ENCODE measurements at places on chromosomes 12 and 14. TPM values are rescaled to one million over a fixed set of nuclear protein-coding genes. Genes with fewer than 3 reads are reported as not detected.

The PTPRB gene
- total RNA-seq: 9.9 TPM

The LRRC23 gene
- total RNA-seq: 7.0 TPM

The PGF gene
- total RNA-seq: 6.6 TPM

The GRIP1 gene
- total RNA-seq: 7.5 TPM

The BCAT1 gene
- 30.0 TPM for total RNA-seq

The ZNF84 gene
- total RNA-seq: 22.1 TPM

The PPP2R3C gene
- 20.0 TPM for total RNA-seq

The DHRS2 gene
- total RNA-seq: 1.3 TPM

The SERPINA3 gene
- 396 TPM for total RNA-seq

The TCL1B gene
- not detected for total RNA-seq

The ASIC1 gene
- total RNA-seq: 0.52 TPM

DNA sequence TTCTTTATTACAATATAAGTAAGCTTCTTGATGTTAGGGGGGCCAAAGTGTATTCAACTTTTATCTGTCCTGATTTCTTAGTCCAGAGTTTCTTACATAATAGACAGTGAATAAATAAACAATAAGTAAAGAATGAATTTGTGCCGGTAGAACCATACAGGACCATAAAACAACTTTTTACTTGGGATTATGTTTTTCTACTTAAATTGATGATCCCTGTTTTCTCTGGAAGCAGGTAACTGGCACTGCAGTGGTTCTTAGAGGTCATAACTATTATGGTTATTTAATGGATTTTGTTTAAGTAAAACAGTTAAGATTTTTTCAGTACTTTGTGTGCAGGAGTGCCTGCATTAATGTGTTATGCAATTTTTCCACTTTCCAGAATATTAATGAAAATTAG is 10.5 kb downstream of the CAND1 start:
- H3K27ac ChIP-seq: no peak overlapping the region
- DNase-seq: no peak
- H3K36me3 ChIP-seq: no peaks in the 10 kb centered on the region
- peaks cover 50% of the 10 kb centered on the region for H3K4me1 ChIP-seq

DNA sequence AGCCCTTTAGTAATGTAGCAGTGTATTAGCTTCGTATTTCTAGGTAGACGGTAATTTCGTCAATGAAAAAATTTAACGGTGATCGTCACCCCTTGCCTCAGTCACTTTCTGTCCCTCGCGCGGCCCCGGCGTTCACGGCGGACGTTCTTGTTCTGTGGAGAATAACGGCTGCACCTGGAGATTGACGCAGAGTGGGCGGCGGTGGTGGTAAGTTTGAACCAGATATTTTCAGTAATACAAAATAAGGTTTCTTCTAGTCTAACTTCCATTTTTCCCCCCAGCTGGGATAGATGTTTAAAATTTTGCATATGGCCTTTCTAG is 341 bp downstream of the ZNF10 start:
- no peaks in the 10 kb centered on the region for H3K36me3 ChIP-seq
- H3K4me1 ChIP-seq: peaks cover 12% of the 10 kb centered on the region
- H3K27ac ChIP-seq: peak overlapping the region; percentile 79
- no peaks in the 10 kb centered on the region for H3K27me3 ChIP-seq
- DNase-seq: no peak

DNA sequence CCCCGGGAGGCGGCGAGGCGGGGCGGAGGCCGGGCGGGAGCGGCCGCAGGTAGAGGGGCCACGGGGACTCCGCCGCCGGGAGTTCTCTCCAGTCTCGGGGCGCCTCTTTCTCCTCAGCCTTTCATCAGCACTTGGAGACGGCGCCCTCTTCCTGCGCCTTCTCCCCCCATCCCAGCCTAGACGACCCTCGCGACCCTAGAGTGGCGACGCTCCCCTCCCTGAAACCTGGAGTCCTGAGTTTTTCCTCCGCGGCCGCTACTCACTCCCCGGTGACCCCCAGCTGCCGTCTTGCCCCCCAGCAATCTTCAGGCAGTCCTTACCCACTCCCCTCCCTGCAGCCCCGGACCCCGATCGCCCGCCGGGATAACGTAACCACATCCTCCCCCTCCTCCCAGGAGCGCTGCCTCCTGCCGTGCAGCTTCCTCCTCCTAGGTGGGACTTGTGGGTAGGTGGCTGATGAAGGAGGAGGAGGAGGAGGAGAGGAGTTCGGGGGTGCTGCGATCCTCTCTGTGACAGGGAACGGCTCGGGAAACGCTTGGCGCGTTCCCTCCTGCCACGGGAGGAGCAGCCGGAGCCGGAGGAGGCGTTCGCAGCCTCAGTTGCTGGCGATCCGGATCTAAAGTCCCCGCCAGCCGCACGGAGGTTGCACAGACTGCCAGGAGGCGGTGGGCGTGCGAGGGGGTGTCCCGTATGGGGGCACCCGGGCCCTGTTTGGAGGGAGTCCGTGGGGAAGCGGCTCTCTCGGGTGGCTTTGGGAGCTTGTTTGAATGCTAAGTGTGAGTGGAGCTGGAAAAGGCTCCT is 891 bp downstream of the PLEKHA5 start:
- peak overlapping the region; percentile 87 for H3K4me3 ChIP-seq
- peak; percentile 42 for DNase-seq
- H3K27ac ChIP-seq: peak overlapping the region; percentile 88
- H3K36me3 ChIP-seq: no peaks in the 10 kb centered on the region
- H3K4me1 ChIP-seq: peaks cover 24% of the 10 kb centered on the region
- H3K27me3 ChIP-seq: no peaks in the 10 kb centered on the region

DNA sequence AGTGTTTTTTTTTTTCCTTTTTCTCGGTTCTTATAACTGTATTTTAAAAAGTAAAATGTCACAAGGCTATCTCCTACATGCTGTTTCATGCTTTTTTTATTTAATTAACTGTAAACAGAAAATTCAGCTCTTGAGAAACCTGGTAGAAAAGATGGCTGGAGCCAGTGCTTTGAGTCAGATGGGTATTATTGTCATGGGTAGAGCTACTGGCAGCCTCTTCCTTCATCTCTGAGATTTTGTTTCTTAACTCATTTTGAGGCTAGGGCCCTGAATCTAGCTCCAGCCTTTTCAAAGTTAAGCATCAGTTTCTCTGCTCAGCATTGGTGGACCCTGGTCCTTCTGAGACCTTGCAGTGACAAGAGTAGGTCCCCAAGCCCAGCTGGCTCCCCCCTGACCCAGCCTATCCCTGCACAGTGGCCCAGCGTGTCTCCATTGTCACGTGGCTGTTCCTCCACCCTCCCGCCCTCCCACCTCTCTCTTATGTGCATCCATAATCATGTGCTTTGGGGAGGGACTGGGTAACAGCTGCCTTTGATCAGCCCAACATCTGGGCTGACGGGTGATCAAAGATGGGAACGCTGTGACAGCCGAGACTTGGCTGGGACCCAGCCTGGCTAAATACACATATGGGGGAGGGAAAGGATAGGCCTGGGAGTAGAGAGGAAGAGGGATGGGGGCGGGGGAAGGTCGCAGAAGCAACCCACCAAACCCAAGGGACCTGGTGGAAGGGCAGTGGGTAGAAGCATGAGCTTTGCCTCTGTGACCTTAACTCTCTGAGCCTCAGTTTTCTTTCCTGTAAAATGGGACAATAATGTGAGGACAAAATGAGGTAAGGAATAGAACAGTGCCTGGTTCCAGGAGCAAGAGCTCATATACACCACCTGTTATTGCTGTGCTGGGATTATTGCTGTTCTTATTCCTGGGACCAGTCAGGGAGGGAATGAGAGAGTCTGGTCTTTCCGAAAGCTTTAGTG is 24.4 kb upstream of the RBM19 start:
- H3K36me3 ChIP-seq: no peaks in the 10 kb centered on the region
- no peak overlapping the region for H3K27ac ChIP-seq
- H3K4me1 ChIP-seq: no peaks in the 10 kb centered on the region
- peaks cover 8% of the 10 kb centered on the region for H3K27me3 ChIP-seq
- no peak for DNase-seq

- peaks cover 63% of the 10 kb centered on the region for H3K4me1 ChIP-seq
- H3K36me3 ChIP-seq: peaks cover 4% of the 10 kb centered on the region
- H3K27ac ChIP-seq: peak overlapping the region; percentile 88
- no peaks in the 10 kb centered on the region for H3K27me3 ChIP-seq
- H3K4me3 ChIP-seq: no peak overlapping the region
Measured at GRCh38 chr14:100531152-100532121, 55.8 kb downstream of the BEGAIN start.

- no peak overlapping the region for H3K4me3 ChIP-seq
- peak; percentile 67 for DNase-seq
- H3K4me1 ChIP-seq: peaks cover 29% of the 10 kb centered on the region
Measured at GRCh38 chr14:64681796-64682710, 22.2 kb upstream of the PLEKHG3 start.

GRCh38 chr12:69266036-69266635 is 26.8 kb downstream of the CPSF6 start:
- no peak for DNase-seq
- no peaks in the 10 kb centered on the region for H3K4me1 ChIP-seq
- peaks cover 5% of the 10 kb centered on the region for H3K36me3 ChIP-seq
- no peaks in the 10 kb centered on the region for H3K27me3 ChIP-seq
- no peak overlapping the region for H3K4me3 ChIP-seq

GRCh38 chr12:6423267-6424007 is 21.3 kb upstream of the CD27 start:
- no peak overlapping the region for H3K4me3 ChIP-seq
- H3K27ac ChIP-seq: no peak overlapping the region
- DNase-seq: peak; percentile 93
- peaks cover 32% of the 10 kb centered on the region for H3K4me1 ChIP-seq
- H3K27me3 ChIP-seq: no peaks in the 10 kb centered on the region
- H3K36me3 ChIP-seq: no peaks in the 10 kb centered on the region

GRCh38 chr12:29844667-29845066 is 60.9 kb upstream of the TMTC1 start:
- no peak overlapping the region for H3K27ac ChIP-seq
- DNase-seq: no peak
- no peaks in the 10 kb centered on the region for H3K4me1 ChIP-seq
- no peaks in the 10 kb centered on the region for H3K36me3 ChIP-seq
- no peak overlapping the region for H3K4me3 ChIP-seq
- H3K27me3 ChIP-seq: no peaks in the 10 kb centered on the region

GRCh38 chr14:88470542-88471440 is 84.0 kb downstream of the PTPN21 start:
- H3K27me3 ChIP-seq: no peaks in the 10 kb centered on the region
- no peak for DNase-seq
- peaks cover 7% of the 10 kb centered on the region for H3K4me1 ChIP-seq
- no peak overlapping the region for H3K4me3 ChIP-seq
- no peak overlapping the region for H3K27ac ChIP-seq

DNA sequence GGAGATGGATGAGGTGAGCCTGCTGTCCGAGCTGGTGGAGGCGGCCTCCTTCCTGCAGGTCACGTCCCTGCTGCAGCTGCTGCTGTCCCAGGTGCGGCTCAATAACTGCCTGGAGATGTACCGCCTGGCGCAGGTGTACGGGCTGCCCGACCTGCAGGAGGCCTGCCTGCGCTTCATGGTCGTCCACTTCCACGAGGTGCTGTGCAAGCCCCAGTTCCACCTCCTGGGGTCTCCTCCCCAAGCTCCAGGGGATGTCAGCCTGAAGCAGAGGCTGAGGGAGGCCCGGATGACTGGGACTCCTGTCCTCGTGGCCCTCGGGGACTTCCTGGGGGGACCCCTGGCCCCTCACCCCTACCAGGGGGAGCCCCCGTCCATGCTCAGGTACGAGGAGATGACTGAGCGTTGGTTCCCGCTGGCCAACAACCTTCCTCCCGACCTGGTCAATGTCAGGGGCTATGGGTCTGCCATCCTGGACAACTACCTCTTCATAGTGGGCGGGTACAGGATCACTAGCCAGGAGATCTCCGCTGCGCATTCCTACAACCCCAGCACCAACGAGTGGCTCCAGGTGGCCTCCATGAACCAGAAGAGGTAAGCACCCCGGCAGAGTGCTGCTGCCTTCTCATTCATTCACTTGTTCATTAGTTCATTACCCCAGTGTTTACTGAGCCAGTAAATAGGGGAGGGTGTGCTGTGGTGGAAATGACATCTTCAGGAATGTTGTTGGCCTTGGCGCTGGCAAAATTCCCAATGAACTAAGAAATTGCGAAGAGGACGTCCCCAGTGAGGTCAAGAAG is 774 bp upstream of the MANSC4 start:
- peak overlapping the region; percentile 92 for H3K27ac ChIP-seq
- peak; percentile 71 for DNase-seq
- H3K27me3 ChIP-seq: no peaks in the 10 kb centered on the region
- H3K36me3 ChIP-seq: no peaks in the 10 kb centered on the region
- peak overlapping the region; percentile 84 for H3K4me3 ChIP-seq

GRCh38 chr14:92880851-92881250 is 42.1 kb upstream of the CHGA start:
- peak; percentile 53 for DNase-seq
- no peak overlapping the region for H3K27ac ChIP-seq
- H3K4me3 ChIP-seq: no peak overlapping the region
- H3K36me3 ChIP-seq: no peaks in the 10 kb centered on the region

DNA sequence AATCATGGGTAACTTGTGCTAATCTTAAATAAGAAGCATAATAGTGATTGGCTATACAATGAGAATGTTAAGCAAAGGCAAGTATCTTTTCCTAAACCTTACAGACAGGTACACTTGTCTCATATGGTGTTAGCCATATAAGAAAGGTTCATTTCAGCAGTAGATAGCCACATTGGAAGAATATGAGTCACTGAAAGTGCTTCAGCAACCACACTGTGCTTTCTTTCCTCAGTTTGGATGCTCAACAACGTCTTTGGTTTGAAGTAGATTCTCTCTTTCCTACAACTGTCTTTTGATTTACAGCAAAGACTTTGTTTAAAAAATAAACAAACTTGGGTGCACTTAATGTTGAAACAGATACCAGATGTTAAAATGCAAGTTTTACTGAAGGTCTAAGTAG is 8.9 kb downstream of the DDHD1 start:
- H3K4me3 ChIP-seq: no peak overlapping the region
- no peaks in the 10 kb centered on the region for H3K36me3 ChIP-seq
- no peaks in the 10 kb centered on the region for H3K27me3 ChIP-seq
- no peak overlapping the region for H3K27ac ChIP-seq
- H3K4me1 ChIP-seq: no peaks in the 10 kb centered on the region

GRCh38 chr14:74474376-74474775 is 18.7 kb downstream of the NPC2 start:
- no peak overlapping the region for H3K4me3 ChIP-seq
- H3K36me3 ChIP-seq: peaks cover 4% of the 10 kb centered on the region
- DNase-seq: no peak
- H3K27ac ChIP-seq: no peak overlapping the region
- peaks cover 4% of the 10 kb centered on the region for H3K4me1 ChIP-seq

DNA sequence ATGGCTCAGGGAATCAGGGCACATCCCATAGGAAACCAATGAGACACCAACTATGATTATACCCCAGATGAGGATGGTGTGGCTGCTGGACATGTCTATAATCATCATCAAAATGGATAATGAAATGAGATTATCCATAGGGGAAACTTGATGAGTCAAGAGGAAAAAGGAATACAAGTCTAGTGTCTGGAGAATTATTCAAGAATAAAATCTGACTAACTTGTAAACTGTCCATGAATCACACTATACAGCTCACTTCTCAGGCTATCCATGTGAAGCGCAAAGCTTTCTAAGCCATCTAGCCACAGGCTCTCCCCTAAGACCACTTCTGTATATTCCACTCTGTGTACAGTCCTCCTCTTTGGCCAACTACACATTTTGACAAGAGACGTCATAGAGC is 52.5 kb downstream of the DUSP16 start:
- no peaks in the 10 kb centered on the region for H3K36me3 ChIP-seq
- no peak for DNase-seq
- H3K4me3 ChIP-seq: no peak overlapping the region
- peaks cover 36% of the 10 kb centered on the region for H3K4me1 ChIP-seq
- no peaks in the 10 kb centered on the region for H3K27me3 ChIP-seq
- no peak overlapping the region for H3K27ac ChIP-seq

- H3K27me3 ChIP-seq: no peaks in the 10 kb centered on the region
- no peak overlapping the region for H3K4me3 ChIP-seq
- no peaks in the 10 kb centered on the region for H3K36me3 ChIP-seq
- H3K27ac ChIP-seq: no peak overlapping the region
- H3K4me1 ChIP-seq: no peaks in the 10 kb centered on the region
Measured at GRCh38 chr12:78530100-78530765, 334.3 kb upstream of the SYT1 start.

- DNase-seq: no peak
- no peaks in the 10 kb centered on the region for H3K36me3 ChIP-seq
Measured at GRCh38 chr12:19737019-19737418, 297.7 kb downstream of the AEBP2 start.
